Stimulated activated CD8-positive, alpha-beta memory T cell treated with anti-CD3 and anti-CD28 coated beads, Interleukin-4, amount 100 ng/mL, for 48 hours (primary cell): ENCODE measurements at places on chromosomes 13 and 19.
A peak's percentile ranks its signal among the peaks of the same experiment; 100 is the strongest.

GRCh38 chr13:110756219-110756631, 42.7 kb downstream of the ING1 start:
- no peak for DNase-seq

DNA sequence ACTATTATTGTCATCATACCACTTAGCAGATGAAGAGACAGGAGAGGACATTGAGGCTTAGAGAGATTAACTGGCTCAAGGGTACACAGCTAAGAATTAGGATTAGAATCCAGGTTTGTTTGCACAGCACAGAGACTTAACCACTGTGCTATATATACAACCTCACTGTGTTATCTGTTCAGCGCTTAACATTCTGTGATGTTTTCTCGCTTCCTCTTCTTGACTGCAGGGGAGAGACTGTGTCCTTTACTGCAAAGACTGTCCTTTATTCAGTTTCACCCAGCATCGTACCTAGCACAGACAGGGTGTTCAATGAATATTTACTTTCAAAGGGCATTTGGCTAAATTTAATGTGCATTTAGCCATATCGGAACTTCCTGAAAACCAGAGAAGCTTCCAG, 54.9 kb upstream of the PCDH8 start:
- no peak for DNase-seq

GRCh38 chr19:41019346-41019745, 28.3 kb downstream of the CYP2B6 start:
- DNase-seq = no peak

- no peak for DNase-seq
Measured at GRCh38 chr19:8561075-8561764, 16.0 kb downstream of the MYO1F start.

- no peak for DNase-seq
Measured at GRCh38 chr13:32024750-32025149, 6.8 kb upstream of the FRY start.

GRCh38 chr19:45376045-45376724, 5.8 kb upstream of the ERCC2 start:
- no peak for DNase-seq

DNA sequence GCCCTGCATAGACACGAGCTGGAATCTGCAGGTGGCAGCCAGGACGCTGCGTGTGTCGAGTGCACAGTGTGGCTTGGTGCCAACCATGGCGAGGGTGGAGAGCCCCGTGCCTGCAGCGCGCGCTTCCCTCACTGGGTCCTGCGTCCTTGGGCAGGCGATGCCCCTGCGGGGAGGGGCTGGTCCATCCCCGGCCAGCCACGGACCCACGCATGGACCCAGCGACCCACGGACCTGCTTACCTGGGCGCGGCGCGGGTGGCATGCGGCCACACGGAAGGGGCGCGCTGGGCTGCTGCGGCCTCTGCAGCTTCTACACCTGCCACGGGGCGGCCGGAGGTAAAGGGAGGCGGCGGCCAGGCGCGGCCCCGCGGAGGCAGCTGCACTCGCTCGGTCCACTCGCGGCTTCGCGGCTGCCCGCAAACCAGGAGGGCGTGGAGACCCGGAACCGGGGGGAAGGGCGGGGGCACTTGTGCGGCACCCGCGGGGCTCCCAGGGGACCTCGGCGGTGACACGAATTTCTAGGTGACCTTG, 569 bp upstream of the MCF2L start:
- DNase-seq = peak; percentile 51

GRCh38 chr13:40464337-40465014, 202.0 kb downstream of the FOXO1 start:
- no peak for DNase-seq

DNA sequence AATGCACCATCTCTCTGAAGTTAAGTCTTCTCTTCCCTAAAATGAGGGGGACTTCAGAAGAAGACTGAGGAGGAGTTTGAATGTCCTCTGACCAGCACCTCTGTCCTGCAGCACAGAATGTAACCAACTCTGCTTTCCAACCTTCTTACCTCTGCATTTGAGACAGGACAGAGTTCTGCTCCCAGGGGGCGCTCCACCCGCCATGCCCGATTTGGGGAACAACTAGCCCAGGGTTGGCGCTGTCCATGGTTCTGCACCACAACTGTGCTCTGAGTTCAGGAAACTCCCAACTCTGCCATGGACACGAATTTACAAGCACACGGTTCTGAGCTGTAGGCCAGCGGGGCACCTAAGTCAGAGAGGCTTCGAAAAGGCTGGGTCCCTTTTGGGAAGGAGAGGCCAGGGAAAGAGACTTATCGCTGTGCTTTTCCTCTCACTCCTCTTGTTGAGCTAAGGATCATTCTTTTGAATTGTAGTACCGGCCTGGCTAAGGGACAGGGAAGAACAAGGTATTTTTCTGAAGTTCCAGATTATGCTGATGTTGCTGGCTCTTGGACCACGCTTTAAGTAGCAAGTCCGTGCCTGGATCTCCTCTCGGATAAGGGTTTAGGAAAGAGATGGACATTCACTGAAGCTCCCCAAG, 22.2 kb downstream of the SIGLEC5 start:
- peak; percentile 86 for DNase-seq

DNA sequence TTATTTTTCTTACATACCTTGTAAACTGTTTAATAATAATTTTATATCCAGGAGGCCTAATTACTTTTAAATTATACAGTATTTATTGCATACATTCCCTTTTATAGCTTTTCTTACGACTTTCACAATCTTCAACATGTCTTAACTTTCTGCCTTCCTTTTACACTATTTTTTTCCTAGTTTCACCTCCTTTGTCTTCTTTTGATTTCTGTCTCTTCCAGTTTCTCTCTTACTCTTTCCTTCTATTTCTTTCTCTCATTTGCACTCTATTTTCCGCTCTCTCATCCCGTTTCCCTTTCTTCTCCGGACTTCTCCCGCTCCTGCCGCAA, 11.5 kb downstream of the ZNF552 start:
- no peak for DNase-seq

DNA sequence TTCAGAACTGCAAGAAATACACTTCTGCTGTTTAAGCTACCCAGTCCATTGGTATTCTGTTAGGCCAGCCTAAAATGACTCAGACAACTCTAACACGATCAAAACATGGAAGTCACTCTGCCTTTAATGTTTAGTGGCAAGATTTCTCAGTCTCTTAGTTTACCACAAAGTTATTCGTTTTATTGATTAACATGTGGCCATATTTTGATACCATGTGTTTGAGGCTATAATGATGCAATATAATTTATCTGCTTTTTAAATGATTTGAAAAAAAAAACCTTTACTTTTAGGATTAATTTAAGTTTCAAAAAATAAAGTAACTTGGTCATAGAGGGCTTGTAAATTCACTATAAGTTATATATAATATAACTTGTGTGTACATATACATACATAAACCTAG, 223.4 kb downstream of the SPRY2 start:
- no peak for DNase-seq

- DNase-seq = peak; percentile 62
Measured at GRCh38 chr19:11361037-11361770, 6.0 kb downstream of the PLPPR2 start.

- no peak for DNase-seq
Measured at GRCh38 chr19:53518716-53519115, 19.2 kb upstream of the ZNF331 start.

DNA sequence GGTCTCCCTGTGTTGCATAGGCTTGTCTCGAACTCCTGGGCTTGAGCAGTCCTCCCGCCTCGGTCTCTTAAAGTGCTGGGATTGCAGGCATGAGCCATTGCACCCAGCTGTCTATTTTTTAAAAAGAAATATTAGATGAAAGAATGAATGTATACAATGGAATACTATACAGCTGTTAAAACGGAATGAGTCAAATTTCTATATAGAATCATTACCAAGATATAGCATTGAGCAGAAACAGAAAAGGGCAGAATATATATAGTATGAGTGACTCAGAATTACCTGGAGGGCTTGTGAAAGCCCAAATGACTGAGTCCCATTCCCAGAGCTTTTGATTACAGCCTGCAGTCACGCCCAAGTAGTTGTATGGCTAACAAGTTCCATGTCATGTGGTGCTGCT, 4.4 kb downstream of the DACT3 start:
- DNase-seq = no peak

GRCh38 chr19:572743-573518, 535 bp downstream of the BSG start:
- DNase-seq = no peak
